ENCODE measurements at places on chromosomes 3 and 15.
A peak's percentile ranks its signal among the peaks of the same experiment; 100 is the strongest.

DNA sequence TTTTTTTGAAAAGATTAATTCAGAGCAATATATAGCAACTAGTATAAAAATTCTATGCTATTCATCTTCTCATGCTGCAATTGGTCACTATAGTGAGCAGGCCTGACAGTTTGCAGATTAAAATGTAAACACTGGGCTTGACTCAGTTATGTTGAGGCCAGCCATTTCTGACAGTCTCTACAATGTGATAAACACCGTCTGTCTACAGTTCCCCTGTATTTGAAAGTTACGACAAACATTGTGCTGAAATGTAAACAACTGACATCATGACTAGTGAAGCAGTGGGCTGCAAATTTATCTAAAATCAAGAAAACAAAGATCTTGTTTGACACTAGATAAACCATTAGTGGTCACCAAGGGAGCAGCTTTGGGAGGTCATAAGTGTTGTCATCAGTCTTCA, 197.4 kb downstream of the ISL2 start:
- no peak for DNase-seq

DNA sequence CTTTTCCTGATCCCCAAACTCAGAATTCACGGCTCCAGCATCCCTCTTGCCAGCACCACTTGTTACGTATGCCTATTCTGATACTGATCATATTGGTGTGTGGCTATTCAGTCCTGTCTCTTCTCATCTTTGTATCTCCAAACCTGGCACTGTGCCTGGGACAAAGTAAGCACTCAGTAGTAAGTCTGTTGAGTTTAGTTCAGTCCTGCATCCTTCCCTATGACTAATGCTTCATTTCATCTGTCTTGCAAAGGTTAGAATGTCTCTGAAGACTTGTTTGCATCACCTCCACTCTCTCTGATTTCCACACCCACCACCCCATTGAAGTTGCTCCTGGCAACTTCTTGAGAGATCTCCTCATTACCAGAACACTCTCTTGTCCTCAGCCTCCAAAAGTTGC, 80.3 kb downstream of the HMG20A start:
- DNase-seq = no peak

- DNase-seq = peak; percentile 59
Measured at GRCh38 chr15:81296673-81297072, 27.3 kb downstream of the STARD5 start.

- DNase-seq = no peak
Measured at GRCh38 chr15:63274427-63274826, 3.0 kb upstream of the APH1B start.

- DNase-seq = no peak
Measured at GRCh38 chr3:110419096-110419495, 652.5 kb upstream of the NECTIN3 start.

DNA sequence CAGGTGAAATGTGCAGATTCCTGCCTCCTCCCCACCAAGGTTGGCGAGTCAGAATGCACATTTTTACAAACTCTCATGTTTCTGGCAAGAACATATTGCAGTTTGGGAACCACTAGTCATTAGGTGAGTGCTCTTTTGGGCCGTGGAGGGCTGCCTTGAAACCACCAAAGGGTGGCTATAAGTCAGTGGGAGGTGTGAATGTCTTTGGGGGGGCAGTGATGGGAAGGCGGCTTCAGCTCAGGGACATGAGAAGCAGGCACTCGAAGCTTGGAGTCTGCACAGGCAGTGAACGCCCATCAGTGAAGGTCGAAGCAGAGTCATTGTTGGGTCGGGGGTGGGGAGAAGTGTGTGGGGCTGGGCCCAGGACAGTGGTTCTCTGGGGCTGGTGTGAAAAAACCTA, 1.1 kb downstream of the NOX5 start:
- no peak for DNase-seq

GRCh38 chr3:72155391-72156064, 370.6 kb upstream of the PROK2 start:
- DNase-seq = no peak

Data from stimulated activated CD4-positive, alpha-beta T cell treated with anti-CD3 and anti-CD28 coated beads, TNF-alpha, amount 100 ng/mL, for 24 hours (primary cell).